Caudate nucleus (tissue), 63 donors: ENCODE measurements at places on chromosomes 5 and 9.

DNA sequence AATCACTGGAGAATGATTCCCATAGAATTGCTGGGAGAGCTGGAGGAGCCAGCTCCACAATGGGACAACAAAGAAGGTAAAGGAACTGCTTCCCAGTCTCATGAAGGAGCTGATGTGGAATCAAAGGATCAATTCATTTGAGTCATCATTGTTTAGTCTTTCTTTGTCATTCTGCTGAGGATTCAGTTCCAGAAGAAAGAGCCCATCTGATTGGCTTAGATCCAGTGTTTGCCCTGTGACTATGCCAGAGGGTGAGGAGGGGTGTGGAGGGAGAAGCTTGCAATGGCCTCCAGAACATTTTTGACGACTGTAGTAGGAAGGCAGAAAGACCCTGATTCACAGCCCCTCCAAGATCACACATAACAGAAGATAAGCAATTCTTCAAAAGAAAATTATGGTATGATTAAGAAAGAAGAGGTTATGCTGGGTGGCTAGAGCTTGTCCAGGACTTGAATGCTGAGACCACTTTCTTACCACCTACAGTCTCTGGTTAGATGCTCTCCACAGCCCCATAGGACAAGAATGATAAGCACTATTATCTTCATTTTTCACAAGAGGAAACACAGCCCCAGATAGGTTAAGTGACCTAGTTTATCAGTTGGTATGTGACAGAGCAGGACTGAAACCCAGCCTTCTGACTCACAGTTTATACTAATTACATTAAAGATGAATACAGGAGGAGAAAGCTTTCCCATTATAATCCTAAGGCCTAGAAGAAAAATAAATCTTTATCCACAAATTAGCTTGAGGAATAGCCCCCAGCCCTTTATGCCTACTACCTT lies 363.1 kb downstream of the PRELID2 start:
- DNase-seq, result no peak

GRCh38 chr5:163758283-163758711 lies 252.9 kb downstream of the MAT2B start:
- DNase-seq, result no peak

DNA sequence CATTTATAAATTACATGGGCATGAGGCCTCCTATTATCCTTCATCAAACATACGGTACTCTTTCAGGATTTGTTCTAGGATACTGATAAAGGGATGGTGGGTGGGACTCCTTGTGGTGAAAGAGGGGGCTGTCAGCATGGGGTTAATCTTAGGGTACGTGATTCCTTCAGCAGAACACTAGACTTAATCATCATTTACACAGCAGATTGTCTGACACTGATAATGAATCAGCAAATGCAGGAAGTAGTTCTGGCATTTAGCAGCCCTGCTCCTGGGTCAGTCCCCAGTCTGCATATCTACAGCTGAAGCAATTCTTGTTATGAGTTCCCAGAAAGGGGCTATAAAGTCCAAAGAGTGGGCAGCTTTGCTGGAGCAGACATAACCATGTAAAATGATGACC lies 384.6 kb downstream of the SPOCK1 start:
- no peak for DNase-seq

DNA sequence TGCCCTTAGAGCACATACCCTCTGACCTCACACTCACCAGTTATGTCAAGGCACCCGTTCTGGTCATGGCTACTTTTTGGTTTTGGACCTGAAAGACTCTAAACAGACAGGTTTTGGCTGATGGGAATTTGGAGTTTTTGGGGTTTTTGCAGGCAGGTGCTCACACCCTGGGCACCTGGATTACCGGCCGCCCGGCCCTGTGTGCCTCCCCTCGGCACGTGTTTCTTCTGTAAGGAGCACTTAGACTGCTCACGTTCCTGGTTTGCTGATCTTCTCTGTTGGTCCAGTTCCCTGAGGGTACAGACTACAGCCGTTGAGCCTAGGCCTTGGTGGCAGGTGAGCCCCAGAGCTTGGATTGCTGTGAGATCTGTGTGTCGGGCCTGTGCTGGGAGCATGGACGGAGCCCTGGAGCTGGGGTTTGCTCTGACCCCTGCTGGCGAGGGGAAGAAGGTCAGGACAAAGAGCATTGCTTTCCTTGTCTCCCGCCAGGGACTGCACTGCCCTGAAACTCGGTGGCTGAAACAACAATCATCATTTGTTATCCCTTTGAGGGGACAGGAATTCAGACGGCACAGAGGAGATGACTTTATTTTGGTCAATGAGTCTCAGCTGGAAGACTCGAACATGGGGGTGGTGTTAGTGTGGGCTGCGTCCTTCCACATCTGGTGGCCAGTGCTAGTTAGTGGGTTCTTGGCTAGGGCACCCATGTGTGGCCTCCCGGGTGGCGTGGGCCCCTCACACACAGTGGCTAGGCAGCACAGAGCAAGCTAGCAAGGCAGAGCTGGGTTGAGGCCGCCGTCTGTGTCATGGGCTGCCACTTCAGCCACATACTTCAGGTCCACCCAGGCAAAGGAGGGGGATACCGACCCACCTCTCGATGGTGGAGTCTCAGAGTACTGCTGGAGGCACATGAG lies 76.4 kb downstream of the EHMT1 start:
- DNase-seq, result peak; percentile 48

- DNase-seq, result no peak
These were observed 410.0 kb upstream of the ADAMTSL1 start for GRCh38 chr9:18063856-18064390.

- no peak for DNase-seq
These were observed 33.6 kb downstream of the LRRTM2 start for GRCh38 chr5:138841531-138841930.

DNA sequence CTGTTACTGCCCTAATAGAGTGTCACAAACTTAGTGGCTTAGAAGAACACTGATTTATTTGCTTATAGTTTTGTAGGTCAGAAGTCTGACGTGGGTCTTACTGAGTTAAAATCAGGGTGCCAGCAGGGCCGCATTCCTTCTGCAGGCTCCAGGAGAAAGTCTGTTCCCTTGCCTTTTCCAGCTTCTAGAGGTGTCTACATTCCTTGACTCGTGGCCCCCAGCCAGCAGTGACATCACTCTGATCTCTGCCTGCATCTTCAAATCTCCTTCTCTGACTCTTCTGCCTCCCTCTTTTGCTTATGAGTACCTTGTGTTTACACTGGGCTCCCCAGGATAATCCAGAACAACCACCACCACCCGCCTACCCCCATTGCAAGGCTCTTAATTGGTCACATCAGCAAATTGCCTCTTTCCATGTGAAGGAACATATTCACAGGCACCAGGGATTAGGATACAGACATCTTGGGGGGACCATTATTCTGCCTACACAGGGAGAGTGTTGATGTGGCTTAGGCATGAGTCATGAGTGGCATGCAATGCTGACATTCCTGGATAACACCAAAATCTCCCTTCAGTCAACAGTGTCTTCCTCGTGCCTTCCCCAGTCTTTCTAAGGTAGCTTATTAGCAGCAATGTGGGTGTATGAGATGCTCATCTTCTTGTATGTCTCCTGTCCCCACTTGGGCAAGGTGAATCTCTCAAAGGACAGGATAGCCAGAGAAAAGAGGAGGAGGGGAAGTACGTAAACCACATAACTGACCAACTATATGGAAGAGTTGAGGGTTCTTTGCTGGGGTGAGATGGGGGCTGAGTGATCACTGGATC lies 24.4 kb downstream of the CYFIP2 start:
- no peak for DNase-seq

DNA sequence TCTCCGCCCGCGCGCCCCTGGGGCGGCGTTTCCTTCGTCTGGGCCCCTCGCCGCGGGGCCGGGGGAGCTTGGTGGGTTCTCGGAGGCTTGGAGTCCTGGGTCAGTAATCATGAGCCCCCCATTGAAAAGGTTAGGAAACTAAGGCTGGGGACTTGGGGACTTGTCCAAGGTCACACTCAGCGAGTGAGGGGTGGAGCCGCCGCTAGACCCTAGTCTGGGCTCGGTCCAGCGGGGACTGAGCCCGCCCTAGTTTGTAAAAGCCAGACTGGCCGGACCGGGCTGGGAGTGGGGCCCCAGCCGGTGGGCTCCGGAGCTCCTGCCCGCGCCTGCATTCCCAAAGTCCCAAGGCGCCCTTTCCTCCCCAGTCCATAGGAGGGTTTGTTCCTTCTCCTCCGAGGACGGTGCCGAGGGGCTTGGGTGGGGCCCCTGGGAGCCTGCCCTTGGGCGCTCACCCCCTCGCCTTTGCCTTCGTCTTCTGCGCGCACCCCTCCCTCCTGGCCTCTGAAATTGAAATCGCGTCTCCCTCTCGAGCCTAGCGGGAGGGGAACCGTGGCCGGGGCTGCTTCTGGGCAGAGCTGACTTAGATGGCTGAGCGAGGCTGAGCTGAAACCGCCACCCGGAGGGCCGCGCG lies 995 bp downstream of the OLFM1 start:
- DNase-seq, result no peak

DNA sequence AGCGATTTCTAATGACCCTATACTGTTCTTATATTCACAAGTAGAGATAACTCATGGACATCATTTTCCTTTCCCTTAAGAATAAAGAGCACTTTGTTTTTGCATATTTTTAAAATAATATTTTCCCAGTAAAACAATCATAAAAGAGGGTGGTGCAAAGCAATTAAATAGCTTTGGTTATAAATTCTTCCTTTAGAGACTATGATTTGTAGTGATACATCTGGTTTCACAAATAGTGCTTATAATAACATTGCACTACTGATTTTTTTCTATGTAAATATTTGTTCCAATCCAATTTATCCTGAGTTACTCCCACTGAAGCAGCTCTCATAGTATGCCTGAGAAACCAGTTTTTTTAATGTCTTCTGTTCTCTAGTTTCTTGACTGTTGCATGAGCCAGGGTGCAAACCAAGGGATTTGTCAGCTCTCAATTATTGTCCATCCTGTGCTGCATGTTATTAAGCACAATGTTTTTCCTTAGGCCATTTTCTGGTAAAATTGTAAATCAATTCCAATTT lies 74.7 kb downstream of the LURAP1L start:
- no peak for DNase-seq

- no peak for DNase-seq
These were observed 131.8 kb upstream of the GABRP start for GRCh38 chr5:170651604-170652277.

GRCh38 chr9:128372188-128372641 lies 1.0 kb downstream of the URM1 start:
- no peak for DNase-seq

DNA sequence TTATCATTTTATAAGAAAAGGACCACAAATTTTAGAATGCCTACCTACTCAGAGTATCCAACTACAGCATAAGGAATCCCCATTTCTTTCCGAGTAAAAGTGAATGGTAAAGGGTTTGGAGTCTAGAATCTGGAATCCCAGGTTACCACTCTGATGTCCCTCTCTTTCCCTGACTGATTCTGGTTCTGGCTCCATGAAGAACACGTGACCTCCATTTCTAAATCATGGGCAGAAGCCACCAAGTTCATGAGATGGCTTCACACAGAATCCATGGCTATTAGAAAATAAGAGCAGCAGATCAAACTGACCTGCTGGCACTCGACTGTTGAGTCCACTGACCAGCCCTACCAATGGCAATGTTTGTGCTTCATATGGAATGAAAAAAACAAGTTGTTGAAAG lies 40.7 kb downstream of the PFDN1 start:
- no peak for DNase-seq

DNA sequence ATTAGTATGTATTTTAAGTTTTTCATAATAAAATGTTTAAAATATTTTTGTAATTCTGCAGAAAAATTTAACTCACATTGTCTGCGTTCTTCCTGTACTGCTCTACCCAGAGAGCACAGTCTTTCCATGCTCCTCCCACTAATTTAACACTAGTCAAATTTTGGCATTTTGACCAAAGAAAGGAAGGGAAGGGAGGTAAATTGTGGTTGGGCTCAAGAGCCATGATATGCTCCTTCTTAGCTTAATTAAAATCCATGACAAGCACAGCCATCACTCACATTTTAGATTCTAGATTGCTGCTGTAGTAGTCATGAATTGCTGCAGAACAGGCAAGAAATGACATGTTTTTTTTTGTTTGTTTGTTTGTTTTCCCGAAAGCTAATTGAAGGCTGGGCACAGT lies 98.4 kb downstream of the NLN start:
- DNase-seq, result no peak

GRCh38 chr5:103315455-103315854 lies 56.9 kb downstream of the MACIR start:
- DNase-seq, result no peak

DNA sequence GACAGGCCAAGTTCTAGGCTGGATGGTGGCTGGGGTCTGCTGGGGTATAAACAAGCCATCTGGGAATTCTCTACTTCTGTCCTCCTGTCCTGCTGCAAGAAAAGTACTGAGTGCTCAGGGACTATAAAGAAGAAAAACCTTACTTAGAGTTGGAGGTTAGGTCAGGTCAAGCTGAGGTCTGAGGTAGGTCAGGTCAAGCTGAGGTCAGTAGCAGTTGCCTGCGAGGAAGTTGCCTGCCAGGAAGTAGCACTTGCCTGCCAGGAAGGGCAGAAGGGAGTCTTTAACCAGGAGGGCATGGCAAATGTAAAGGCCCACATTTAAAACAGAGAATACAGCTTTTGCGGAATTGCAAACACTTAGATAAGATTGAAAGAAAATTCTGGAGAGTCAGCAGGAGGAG lies 51.3 kb upstream of the PRLR start:
- DNase-seq, result no peak

GRCh38 chr9:106828070-106828469 lies 34.9 kb upstream of the ZNF462 start:
- no peak for DNase-seq

- no peak for DNase-seq
These were observed 19.5 kb downstream of the TLE1 start for GRCh38 chr9:81669866-81670265.

DNA sequence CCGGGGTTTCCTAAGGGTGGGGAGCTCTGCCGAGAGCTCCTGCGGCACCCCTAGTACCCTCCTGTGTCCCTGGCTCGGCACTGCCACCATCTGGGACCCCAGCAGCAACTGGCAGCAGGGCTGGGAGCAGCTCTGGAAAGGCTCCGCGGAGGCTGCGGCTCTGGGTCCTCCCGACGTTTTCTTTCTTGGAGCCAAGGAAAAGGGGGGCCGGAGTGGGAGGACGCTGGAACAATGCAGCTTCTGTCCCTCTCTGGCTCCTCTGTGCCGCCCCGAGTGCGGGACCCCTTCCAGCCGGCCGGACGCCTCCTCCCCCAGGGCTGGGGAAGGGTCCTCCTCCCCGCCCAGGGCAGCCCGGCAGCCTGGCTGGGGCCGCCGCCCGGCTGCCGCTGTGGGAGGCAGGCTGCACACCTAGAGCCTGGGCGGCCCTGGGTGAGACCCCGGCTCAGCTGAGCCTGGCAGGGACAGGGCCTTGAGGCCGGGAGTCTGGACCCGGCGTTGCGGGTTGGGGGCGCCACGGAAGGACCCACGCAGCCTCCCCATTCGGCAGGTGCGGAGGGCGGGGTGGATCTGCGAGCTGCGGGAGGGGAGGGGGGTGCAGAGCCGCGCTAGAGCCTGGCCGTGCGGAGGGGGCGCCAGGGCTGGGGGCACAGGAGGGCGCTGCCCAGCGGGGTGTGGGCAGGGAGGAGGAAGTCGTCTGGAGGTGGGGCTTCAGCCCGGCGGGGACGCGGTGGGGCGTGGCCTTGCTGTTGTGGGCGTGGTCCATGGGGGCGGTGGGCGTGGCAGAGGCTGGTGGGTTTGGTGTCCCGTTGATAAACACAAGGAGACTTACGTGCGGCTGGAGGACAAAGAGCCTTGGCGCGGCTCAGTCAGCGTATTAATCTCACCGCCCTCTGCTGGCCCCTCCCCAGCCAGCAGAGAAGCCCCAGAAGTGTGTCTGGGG lies 15.1 kb downstream of the GPSM1 start:
- DNase-seq, result peak; percentile 39
